ENCODE measurements at places on chromosomes 1 and 21.

DNA sequence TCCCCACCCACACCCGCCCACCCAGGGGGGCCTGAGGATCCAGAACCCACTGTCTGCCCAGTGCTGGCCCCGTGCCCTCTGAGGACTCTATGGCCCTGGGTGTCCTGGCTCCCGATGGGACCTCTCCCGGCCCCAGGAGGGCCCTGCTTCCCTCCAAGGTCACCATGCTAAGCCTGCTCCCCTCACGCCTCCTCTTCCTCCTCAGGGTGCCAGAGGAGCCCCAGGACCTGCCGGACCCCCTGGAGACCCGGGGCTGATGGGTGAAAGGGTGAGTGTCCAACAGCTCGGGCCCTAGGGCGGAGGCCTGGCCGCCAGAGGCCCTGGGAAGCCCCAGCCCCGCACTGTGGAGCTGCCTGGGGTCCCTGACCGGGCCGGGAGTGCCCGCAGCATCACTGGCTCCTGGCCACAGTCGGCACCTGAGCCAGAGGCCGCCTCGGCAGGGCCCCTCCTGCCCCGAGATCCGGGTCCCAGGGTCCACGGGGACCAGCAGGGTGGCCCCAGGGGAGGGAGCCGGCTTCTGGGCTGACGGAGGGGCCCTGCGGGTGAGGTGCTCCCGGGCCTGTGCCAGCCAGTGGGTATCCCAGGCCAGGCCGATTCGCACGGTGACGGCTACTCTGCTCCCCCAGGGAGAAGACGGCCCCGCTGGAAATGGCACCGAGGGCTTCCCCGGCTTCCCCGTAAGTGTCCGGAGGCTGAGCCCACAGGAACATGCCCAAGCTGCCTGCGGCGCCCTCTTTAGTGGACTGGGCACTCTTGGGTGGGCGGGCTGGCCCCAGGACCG, 16.1 kb downstream of the COL6A1 start:
- peak; percentile 8 for DNase-seq

DNA sequence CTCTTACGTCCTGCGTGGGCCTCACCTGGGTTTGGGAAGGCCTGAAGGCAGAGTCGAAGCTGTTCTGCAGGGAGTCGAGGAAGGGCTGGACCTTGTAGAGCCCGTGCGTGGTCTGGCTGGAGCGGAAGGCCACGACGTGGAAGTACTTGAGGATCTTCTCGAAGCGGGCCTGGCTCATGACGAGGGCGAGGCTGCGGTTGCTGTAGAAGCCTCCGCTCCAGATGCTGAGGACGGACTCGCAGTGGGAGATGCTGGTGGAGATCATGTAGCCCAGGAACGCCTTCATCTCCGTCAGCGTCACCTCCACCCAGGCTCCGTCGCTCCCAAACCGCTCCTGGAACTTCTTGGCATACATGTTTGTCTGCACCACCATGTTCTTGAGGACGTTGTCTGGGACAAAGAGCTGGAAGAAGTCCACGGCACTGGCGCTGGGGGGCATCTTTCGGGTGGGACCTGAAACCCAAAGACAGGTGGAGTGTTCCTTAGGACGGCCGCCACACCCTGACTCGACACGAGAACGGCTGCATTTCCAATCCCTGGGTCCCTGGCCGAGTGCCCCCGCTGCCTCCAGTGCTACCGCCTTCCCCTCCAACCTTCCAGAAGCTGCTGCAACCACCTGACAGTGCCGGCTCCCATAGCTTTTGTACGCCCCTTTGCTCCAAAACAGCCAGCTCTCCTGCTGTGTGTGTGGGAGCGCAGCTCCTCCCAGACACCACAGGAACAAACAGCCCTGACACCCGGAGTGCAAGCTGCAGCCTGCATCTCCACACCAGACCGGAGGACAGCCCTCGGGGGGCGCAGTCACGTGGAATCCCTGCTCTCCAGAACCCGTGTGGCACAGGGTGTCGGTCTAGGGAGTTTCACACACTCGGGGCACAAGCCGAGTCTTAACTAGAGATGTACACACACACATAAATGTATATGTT, 69.0 kb downstream of the PGBD5 start:
- DNase-seq, result no peak

GRCh38 chr21:27677546-27677945, 710.7 kb upstream of the ADAMTS5 start:
- DNase-seq, result no peak

DNA sequence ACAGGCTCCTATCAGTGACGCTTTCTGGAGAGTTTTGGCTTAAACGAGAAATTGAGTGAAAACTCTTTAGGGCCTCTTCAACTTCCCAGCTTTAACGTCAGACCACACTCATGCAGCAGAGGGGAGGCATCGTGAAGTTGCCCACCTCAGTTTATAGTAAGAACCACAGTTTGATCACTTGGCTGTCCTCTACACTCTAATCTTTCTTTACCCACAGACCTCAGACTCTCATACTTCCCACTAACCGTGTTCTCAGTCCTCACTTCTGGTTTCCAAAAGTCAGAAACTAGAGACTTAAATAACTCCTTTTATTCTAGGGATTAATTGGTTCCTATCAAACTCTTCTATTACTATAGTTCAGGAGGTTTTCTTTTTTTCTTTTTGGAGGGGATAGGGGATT, 302.2 kb downstream of the NTNG1 start:
- no peak for DNase-seq

GRCh38 chr1:233025157-233025556, 74.7 kb downstream of the NTPCR start:
- DNase-seq, result peak; percentile 57

- DNase-seq, result no peak
Observed at GRCh38 chr1:111174070-111174469, 26.4 kb downstream of the DENND2D start.

DNA sequence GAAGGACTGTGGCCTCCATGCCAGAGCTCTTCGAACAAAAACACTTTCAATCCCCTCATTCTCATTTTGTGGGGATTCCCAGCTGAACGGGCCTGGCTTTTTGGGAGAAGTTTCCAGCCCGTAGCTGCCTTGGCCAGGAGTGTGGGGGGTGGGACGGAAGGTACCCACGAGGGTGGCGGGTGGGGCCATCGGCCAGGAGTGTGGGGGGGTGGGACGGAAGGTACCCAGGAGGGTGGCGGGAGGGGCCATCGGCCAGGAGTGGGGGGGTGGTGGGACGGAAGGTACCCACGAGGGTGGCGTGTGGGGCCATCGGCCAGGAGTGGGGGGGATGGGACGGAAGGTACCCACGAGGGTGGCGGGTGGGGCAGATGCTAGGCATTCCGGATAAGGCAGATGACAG, 71.7 kb upstream of the ZBTB18 start:
- no peak for DNase-seq

GRCh38 chr21:45339421-45340402, 52.0 kb upstream of the POFUT2 start:
- DNase-seq, result peak; percentile 76

DNA sequence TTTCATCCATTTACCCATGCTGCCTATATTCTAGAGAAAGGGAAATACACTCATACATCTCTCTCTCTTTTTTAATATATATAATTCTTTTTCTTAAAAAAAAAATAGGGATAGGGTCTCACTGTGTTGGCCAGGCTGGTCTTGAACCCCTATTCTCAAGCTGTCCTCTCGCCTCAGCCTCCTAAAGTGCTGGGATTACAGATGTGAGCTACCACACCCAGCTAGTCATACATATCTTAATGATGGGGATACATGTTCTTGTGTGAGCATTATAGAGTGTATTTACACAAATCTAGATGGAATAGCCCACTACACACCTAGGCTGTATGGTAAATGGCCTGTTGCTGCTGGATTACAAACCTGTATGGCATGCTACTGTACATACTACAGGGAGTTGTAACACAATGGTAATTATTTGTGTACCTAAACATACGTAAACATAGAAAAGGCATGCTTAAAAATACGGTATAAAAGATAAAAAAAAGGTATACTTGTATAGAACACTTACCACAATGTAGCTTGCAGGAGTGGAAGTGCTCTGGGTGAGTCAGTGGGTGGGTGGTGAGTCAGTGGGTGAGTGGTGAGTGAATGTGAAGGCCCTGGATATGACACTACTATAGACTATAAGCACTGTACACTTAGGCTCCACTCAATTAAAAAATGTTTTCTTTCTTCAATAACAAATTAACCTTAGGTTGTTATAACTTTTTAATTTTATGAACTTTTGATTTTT, 72.9 kb downstream of the IVNS1ABP start:
- no peak for DNase-seq

DNA sequence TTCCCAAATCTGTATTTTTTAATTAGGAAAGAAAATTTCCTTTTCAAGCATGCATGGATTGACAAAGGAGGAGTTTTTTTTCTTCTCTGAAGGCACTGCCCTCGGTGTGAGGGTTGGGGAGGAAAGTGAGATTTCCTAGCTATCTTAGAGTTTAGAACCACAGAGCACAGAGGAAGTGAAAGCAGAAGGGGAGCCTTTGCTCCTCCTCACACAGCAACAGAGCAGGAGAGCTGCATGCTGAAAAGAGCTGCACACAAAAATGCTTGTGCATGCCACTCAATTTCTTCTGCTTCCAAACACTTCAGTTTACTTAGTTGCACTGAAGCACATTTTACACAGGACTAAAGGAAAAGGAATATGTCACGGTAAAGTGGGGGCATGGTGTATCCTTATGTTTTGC, 308.1 kb downstream of the GPATCH2 start:
- no peak for DNase-seq
